Hippocampal formation (tissue), 2 donors: ENCODE measurements at places on chromosomes 5 and 9.

- no peak for DNase-seq
Measured at GRCh38 chr5:149024943-149025342, 37.9 kb downstream of the SH3TC2 start.

DNA sequence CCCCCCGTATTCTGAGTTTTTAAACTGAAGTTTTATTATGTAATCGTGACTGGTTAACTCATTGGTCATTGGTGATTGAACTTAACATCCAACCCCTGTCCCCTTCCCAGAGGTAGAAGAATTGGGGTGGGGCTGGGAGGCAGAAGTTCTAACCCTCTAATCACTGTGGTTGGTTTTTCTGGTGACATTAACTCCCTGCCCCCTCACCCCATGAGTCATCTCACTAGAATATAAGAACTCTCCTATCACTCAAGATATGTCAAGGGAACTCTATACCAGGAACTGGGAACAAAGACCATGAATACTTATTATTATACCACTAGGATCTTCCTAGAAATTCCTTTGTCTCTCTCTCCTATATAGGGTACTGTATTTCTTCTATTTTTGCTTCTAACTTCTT is 52.3 kb upstream of the CAVIN4 start:
- DNase-seq, result no peak

- DNase-seq, result no peak
Measured at GRCh38 chr5:80967500-80968181, 7.5 kb downstream of the RASGRF2 start.

DNA sequence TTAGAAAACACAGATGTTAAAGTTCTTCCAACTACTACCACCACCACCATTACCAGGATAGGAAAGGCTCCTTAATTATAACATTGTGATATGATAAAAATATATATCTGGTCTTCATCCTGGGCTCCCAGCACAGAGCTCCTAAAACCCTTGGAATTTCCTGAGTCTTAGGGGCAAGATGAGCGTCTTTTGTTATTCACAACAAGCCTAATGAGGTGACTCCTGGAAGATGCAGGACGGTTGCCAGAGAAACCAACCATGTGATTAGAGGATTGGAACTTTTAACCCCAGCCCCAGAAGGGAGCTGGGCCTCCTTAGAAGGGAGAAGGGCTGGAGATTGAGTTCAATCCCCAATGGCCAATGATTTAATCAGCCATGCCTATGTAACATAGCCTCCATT is 148.0 kb upstream of the ADRA1B start:
- no peak for DNase-seq

DNA sequence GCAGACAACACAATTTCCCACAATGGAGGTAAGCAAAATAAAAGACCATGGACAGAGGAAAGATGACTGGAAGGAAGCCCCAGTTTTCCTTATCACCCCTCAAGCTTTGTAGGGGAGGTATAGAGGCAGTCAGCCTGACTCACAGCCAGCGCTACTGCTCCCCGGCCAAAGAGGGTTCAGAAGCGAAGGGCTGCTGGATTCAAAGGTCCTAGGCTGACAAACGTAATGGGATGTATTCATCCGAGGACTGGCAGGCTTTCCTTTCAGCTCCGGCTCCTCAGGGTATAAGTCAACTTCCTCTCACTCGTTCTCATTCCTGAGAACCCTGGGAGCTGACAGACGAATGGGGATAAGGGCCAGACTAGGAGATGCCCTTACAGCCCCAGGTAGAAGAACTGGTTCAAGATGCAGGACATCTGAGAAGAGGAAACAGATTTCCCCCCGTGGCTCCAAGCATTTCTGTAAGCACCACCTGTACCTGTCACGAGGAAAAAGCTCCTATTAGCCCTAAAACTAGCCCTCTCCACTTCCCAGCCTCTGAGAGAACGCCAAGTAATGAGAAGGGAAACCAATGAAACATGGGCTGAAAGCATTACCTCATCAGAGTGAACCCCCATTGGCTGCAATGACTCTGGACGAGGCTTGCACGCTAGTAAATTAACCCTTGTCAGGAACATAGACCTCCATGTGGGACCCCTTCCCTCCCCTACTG is 22.1 kb upstream of the FAM13B start:
- DNase-seq, result peak; percentile 82

DNA sequence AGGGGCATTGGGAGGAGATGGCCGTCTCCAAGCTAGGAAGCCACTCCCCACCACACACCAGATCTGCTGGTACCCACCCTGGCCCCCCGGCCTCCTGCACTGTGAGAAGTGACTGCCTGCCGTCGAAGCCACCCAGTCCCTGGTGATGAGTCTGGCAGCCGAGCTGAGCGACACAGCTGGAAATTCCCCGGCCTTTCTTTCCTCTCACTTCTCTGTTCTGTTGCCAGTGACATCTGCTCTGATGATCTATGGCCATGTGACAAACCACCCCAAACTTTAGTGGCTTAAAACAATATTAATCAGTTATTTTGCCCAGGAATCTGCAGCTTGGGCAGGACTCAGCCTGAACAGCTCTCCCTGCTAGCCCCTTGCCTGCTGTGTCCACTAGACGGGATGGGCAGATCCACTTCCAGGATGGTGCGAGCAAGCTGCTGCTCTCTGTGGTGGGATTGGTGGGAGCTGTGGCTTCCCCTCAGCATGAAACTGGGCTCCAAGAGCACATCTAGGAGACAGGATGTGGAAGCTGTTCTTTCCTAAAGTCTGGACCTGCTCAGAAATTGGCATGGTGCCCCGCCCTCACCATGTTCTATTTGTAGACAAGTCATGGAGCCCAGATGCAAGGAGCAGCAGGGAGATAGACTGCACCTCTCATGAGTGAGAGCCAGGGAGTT is 211.2 kb downstream of the GADD45G start:
- DNase-seq, result no peak

GRCh38 chr5:41637869-41638268 is 127.5 kb upstream of the PLCXD3 start:
- no peak for DNase-seq

- peak; percentile 45 for DNase-seq
Measured at GRCh38 chr5:170183816-170184687, 48.7 kb upstream of the C5orf58 start.

- no peak for DNase-seq
Measured at GRCh38 chr5:56356121-56356835, 123.1 kb upstream of the ANKRD55 start.

DNA sequence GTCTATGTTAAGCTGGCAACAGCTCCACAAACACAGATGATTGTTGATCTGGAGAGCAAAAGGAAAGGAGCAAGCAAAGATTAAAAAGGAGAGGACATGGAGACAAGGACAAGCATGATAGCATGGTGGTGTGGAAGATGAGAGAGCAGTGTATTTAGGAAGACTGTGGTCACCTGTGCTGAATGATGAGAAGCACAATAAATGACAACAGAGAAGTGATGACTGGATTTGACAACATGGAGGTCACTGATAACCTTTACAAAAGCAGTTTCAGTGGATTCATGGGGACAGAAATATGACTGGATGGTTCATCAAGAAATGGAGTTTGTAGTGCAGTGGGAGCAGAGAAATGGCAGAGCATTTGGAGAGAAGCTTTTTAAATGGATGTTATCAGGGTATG is 20.2 kb downstream of the TTC33 start:
- DNase-seq, result no peak

- DNase-seq, result no peak
Measured at GRCh38 chr5:138981586-138981985, 106.5 kb upstream of the LRRTM2 start.

- DNase-seq, result no peak
Measured at GRCh38 chr5:168755548-168756093, 176.5 kb upstream of the PANK3 start.

- DNase-seq, result no peak
Measured at GRCh38 chr5:115324021-115324420, 27.6 kb upstream of the CCDC112 start.

GRCh38 chr9:28764532-28764931 is 1191.3 kb upstream of the C9orf72 start:
- no peak for DNase-seq

- no peak for DNase-seq
Measured at GRCh38 chr5:95845391-95845790, 22.9 kb upstream of the GLRX start.

GRCh38 chr9:108978205-108978604 is 35.1 kb downstream of the CTNNAL1 start:
- DNase-seq, result no peak

DNA sequence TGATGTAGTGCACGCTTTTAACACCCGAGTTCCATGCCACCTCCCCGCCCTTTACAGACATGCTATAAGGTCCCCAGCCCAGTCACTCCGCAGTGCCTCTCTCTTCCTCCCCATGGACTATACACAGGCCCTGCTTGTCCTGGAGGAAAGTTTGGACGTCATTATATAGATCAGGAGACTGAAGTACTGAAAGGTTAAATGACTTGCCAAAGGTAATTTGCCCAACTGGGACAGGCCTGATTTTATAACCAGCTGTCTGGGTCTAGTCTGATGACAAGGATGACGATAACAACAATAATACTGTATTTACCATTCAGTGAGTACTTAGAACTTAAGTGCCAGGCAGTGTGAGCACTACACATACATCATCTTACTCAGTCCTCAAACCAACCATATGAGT is 33.1 kb downstream of the LVRN start:
- no peak for DNase-seq

DNA sequence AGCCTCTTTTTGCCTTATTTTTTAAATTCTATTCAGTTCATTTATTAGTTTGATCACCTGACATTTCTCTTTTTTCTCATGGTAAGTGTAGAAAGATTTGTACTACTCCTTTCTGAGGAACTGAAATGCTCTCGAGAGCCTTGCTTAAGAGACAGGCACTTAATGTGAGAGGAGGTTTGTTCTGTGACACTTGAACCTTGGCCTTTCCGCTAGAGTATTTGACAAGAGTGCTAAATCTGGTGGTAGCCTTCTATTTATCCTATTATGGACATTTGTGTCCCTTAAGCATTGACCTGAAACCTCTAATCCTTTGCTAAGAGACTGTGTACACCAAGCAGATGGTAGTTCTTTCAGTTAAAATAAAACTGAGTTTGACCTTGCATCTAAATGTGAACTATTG is 805.0 kb upstream of the PTPRD start:
- DNase-seq, result no peak

GRCh38 chr5:179150011-179150410 is 89.8 kb downstream of the ZNF354C start:
- no peak for DNase-seq

GRCh38 chr9:90868555-90868954 is 66.9 kb downstream of the SYK start:
- no peak for DNase-seq

DNA sequence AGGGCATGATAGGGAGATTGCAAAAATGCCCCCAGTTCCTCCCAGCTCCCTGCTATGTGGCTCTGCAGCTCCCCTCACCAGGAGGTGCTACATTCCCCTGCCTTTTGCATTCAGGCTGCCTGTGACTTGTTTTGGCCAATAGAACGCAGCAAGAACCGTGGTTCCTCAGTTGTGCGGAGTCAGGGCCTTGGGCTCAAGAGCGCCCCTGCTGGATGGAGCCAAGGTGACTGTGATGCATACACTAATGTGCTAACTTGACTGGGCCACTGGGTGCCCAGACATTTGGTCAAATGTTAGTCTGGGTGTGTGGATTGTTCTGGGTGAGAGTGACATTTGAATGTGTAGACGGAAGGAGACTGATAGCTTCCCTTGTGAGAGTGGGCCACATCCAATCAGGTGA is 123.3 kb upstream of the MVB12B start:
- no peak for DNase-seq

DNA sequence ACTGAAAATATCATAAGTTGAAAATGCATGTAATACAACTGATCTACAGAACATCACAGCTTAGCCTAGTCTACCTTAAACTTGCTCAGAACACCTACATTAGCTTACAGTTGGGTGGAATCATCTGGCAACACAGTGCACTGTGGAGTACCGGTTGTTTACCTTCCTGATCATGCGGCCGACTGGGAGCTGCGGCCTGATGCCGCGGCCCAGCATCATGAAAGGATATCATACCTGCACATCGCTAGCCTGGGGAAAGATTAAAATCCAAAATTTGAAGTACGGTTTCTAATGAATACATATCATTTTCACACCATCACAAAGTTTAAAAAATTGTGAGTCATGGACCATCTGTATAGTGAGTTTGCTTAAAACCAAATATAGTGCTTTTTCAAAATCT is 1.8 kb downstream of the HACD4 start:
- DNase-seq, result no peak

- no peak for DNase-seq
Measured at GRCh38 chr9:112753725-112754124, 3.2 kb downstream of the SNX30 start.

DNA sequence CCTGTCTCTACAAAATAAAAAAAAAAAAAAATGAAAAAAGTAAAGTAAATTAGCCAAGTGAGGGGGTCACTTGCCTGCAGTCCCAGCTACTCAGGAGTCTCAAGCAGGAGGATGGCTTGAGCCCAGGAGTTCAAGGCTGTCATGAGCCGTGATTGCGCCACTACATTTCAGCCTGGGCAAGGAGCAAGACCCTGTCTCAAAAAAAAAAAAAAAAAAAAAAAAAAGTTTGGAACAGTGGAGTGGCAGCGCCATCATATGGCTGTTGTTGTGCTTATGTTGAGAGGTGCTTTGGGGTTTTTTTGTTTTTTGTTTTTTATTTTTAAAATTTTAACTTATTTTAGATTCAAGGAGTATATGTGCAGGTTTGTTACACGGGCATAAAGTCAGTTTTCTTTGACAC is 3.6 kb downstream of the BRIX1 start:
- DNase-seq, result no peak

- DNase-seq, result no peak
Measured at GRCh38 chr5:143402017-143402552, 1.4 kb downstream of the NR3C1 start.

DNA sequence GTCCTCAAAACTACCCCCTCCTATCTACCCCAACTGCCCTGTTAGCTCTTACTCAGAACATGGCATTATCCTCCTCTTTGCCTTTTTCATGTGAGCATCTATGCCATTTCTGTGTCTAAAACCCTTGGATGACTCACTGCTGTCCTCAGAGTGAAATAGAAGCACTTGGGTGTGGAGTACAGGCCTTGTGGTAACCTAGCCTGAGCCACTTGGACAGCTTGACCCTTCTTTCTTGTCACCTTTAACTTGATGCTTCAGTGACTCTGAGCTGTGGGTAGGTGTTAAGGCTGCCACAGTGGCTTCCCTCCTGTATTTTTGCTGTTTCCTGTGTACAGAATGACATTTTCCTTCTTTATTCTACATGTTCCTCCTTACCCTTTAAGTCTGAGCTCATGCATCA is 391.4 kb downstream of the SH3GL2 start:
- DNase-seq, result no peak

DNA sequence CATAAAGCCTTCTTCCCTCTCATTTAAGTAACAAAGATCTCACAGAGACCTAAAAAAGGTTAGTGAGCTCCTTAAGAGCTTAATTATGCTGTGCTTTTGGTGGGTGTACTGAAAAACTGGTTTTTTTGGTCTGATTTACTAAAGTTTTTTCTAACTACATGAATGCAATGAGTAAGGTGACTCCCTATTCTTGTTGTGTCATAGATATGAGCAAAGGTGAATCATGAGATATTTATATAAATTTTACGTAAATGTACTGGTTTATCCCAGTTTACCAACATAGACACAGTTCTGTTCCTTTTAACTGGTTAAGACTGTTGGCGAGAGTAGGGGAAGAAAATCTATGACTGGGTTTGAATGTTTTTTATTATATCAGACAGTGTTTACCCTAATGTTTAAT is 250.5 kb downstream of the NR2F1-AS1 start:
- DNase-seq, result no peak
